NCI-H1930 (cell line): ENCODE measurements at places on chromosomes 1 and 21.
A peak's percentile ranks its signal among the peaks of the same experiment; 100 is the strongest.

DNA sequence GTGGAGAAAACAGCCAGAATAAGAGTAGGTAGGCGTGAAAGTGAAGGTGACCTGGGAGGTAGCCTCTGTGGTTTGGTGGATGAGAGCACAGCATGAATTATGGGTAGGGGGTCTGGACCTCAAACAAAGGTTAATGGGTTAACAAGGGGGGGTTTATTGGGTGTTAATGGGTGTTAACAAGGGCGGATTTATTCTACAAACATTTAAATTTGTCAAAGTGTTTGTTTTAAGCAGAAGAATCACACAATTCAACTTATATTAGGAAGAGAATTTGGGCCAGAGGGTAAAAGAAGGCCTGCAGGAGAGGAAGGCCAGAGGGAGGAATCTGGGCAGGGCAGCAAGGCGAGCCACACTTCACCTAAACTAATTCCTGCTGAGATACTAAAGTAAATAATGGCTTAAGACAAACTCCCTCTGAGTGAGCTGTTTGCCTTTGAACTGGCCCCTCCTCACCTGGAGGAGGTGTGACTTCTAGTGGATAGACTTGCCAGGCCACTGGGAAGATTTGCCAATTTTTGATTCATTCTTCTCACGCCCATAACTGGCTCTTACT lies 191.7 kb downstream of the GIPC2 start:
- no peak for DNase-seq

GRCh38 chr1:30083800-30084464 lies 639.5 kb downstream of the MATN1 start:
- no peak for DNase-seq

GRCh38 chr1:23638786-23639241 lies 52.8 kb upstream of the RPL11 start:
- no peak for DNase-seq

- DNase-seq, result no peak
These were observed 26.0 kb upstream of the ESRRG start for GRCh38 chr1:216749232-216749631.

DNA sequence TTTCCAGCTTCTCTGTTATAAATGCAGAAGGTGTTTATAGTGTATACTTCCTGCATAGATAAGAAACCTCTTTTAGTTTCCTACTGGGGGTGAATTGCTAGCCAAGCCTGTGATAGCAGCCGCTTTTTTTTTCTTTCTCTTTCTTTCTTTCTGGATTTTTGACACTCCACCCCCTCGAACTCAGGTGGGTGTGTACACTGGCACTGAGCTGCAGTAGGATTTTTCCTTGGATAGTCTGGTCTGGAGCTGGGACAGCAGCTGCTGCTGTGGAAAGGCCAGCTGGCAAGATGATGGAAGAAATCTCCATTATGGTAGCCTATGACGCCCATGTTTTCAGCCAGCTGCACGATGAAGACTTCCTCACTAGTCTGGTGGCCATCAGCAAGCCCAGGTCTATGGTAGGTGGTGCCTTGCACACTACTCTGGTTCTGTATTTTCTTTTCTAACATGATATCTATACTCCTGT lies 122.5 kb upstream of the CACYBP start:
- DNase-seq, result no peak

- DNase-seq, result no peak
These were observed 27.1 kb upstream of the SIM2 start for GRCh38 chr21:36671836-36672235.

GRCh38 chr1:119026956-119027355 lies 38.8 kb upstream of the TBX15 start:
- no peak for DNase-seq

- DNase-seq, result no peak
These were observed 13.6 kb downstream of the F11R start for GRCh38 chr1:161007369-161007768.

- no peak for DNase-seq
These were observed 12.1 kb upstream of the COA6 start for GRCh38 chr1:234361102-234361603.

- DNase-seq, result no peak
These were observed 47.0 kb downstream of the SLC37A1 start for GRCh38 chr21:42560517-42561179.

GRCh38 chr1:94693435-94693834 lies 126.7 kb upstream of the SLC44A3 start:
- DNase-seq, result no peak

DNA sequence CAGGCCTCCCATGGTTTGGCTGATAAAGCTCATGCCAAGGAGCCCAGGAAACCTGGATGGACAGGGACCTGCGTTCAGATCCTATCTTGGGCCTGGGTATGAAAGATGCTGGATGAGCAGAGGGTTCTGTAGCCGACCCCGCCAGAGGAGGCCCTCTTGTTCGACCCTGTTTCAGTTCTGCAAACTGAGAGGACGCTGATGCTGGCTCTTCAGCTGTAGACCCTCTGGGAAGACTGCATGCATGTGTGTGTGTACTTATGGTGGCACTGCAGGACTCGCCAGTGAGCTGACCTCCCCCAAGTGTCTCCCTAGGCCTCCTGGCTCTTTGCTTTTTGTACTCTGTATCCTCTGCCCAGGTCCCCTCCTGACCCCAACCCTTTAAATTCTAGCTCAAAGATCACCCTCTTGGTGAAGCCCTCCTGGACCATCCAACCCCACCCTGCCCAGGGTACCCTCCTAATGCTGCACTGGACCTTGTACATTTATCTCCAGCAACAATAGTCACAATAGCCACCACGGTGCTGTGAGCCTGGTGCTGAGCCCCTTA lies 1.6 kb downstream of the EPS8L3 start:
- no peak for DNase-seq

- DNase-seq, result no peak
These were observed 9.2 kb downstream of the S100A10 start for GRCh38 chr1:151984313-151984956.

DNA sequence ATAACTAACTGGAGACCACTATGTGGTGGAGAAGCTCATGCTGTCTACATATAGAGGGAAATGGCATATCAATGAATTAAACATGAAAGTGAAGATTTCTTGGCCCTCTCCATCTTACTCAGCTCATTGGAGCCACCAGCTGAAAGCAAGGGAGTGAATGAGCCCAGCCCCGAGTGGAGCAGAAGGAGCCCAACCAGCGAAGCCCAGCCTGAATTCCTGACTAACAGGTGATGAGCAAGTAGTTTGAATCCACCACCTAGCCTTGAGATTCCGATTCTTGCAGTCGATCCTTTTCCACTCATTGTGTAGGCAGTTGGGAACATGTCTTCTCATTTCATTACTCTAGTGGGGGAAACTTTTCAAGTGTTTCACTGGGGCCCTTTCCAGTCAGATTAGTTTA lies 18.6 kb upstream of the ST6GALNAC3 start:
- no peak for DNase-seq

- no peak for DNase-seq
These were observed 22.3 kb downstream of the ZBTB40 start for GRCh38 chr1:22473952-22474351.

- no peak for DNase-seq
These were observed 55.2 kb downstream of the PUM1 start for GRCh38 chr1:31010086-31010989.

- no peak for DNase-seq
These were observed 30.8 kb upstream of the GTF2B start for GRCh38 chr1:88922214-88922613.

DNA sequence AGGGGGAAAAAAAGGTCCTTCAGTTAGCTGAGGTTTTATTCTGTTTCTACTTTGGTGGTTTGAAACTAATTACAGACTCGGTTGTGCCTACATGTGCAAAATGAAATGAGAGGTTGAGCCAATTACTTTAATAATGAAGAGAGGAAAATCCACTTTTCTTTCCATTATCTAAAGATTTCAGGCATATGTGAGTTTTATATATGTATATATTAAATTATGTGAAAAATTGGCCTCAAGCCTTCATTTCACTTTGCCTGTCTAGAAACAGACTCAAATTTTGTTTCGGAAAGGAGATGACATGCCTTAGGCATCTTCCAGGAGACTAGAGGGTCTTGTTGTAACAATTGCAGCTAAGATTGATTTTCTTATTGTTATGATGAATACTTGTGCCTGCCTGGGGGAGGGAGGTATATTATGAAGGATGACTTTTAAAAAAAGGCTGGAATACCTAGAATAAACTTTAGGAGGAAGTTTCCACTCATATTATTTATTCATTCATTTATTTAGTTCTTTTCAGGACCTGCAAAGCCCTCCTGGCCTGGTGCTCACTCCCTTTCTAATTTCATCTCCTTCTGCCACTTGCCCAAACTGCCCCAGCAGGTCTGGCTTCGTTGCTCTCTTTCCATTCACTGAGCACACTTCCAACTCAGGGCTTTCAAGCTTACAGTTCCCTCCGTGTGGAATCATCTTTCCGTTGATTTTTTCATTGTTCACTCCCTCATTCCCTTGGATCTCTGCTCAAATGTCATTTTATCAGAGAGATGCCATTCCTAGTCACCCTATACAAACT lies 94.2 kb upstream of the HOOK1 start:
- no peak for DNase-seq

GRCh38 chr1:90443354-90443753 lies 273.7 kb downstream of the BARHL2 start:
- no peak for DNase-seq

GRCh38 chr1:116950517-116951199 lies 40.9 kb downstream of the PTGFRN start:
- DNase-seq, result no peak

DNA sequence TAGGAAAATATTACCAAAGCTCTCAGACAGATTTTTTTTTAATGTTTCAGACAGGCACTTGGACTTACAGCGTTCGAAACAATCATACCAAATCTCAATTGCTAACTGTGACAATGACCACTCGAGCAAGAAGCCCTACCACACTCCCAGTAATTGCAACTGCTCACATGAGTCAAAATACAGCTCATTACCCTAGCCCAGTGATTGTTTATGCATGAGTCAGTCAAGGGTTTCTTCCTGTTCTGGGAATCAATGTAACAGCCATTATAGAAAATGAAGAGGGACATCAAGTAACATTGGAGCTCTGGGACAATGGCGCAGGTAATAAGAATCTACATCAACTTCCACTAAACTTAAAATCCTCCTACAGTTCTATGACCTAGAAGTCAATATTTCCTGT lies 56.1 kb upstream of the SH3GLB1 start:
- DNase-seq, result no peak

- DNase-seq, result no peak
These were observed 15.2 kb downstream of the BCAN start for GRCh38 chr1:156656806-156657740.

GRCh38 chr1:152495066-152495675 lies 15.4 kb upstream of the LCE5A start:
- peak; percentile 1 for DNase-seq

DNA sequence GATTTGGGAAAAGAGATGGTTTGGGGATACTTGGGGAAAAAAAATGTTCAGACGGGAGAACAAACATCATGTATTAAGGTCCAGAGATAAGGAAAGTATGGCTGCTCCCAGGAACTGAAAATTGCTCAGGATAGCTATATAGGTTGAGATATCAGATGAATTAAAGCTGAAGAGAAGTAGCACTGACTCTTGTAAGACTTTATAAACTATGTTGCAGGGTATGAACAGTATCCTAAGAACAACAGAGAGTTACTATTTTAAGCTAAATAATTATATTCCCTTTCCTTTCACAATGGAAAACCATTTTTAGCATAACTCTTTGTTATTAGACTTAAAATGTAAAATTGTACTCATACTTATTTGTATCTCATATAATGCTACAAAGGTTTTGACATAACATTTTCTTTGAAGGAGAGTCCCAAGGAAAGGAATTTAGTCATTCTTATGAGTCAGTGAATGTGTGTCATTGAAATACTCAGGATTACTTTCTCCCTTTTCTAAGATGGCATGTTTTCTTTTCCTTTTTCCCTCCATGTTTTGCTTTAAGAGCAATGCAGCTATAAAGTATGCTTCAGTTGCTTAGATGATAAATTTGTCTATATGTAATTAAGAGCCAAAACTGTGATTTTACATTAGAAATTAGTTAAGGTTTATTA lies 139.4 kb upstream of the KIAA1614 start:
- no peak for DNase-seq

DNA sequence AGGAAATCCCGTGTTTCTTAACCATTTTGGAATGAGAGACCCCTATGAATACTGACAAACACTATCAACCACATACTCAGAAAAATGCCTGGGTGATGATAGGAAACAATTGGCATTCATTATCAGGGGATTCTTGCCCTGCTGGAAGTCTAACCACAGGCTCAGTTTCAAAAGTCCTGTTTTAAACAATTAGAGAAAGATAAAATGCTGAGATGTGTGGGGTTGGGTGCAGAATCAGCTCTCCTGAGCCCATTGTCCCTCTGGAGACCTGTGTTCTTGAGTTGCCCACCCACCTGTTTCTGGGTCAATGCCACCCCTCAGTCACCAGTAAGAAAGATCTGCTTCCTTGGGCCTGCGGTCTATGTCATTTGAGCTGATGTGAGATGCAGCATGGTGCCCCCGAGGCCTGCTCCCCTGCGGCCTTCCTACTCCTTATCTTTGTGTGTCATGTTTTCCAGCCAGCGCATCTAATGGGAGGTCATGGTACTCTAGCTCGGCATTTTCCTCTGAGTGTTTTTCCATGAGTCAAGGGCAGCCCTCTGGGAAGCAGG lies 130.3 kb upstream of the PLXNA2 start:
- no peak for DNase-seq

DNA sequence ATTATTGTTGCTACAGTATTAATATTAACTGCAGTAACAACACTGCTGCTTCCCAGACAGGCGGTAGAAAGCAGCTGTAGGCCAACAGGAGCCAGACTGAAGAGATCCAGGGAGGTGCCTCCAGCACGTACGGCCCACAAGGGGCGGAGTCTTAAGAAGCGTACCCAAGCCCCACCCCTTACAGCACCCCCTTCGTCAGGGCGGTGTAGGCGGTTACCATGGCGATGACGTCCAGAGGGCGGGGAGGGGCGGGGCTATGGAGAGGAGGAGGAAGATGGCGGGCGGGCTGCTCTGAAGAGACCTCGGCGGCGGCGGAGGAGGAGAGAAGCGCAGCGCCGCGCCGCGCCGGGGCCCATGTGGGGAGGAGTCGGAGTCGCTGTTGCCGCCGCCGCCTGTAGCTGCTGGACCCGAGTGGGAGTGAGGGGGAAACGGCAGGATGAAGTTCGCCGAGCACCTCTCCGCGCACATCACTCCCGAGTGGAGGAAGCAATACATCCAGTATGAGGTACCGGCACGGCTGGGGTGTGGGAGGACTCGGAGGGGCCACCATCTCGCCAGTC lies at the start of gene XPR1:
Gene XPR1, plus strand, starts transcription at position 257 of the 560 bp plus-strand sequence. Its CDS starts 180 bp downstream, at position 437.
- peak; percentile 98 for DNase-seq

DNA sequence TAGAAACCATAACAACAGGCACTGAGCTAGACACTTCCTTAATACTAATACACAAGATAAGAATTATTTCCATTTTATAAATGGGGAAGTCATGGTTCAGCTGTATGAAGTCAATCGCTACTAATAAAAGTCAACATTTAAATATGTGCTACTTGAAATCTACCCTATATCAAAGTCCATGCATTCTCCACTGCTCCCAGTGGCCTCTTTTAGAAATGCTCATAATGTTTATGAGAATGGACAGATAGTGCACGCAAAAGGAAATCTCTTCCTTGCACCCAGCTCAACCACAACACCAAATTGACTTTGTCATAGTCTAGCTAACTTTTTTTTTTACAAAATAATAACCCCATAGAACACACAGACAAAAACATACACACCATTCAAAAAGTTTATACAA lies 281.7 kb upstream of the CXADR start:
- no peak for DNase-seq
